NCI-H1417 (cell line): ENCODE measurements at places on chromosomes 6 and 20.

DNA sequence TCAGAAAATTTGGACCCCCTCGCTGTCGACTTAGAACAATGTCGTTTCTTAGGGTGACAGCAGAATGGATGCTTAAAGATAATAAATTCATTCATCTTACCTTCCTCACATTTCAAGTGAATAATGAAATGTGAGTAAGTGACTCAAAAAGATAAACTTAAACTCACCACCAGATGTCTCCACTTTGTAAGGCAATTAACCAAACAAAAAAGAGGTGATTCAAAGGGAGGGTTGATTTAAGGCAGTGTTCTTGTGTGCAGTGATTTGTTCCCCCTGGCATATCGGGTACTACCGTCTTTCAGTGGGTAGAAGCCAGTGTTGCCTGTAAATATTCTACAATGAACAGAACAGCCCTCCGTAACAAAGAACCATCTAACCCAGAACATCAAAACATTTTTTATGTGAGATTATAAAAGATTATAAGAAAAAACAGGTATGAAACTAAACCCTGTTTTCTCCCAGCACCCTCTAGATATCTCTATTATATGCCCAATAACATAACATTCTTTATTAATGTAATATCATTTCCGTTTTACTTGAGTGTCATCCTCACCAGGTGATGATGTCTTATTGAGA, 589.7 kb downstream of the CBLN4 start:
- no peak for DNase-seq

- DNase-seq = no peak
Observed at GRCh38 chr20:34066476-34067090, 45.5 kb downstream of the EIF2S2 start.

DNA sequence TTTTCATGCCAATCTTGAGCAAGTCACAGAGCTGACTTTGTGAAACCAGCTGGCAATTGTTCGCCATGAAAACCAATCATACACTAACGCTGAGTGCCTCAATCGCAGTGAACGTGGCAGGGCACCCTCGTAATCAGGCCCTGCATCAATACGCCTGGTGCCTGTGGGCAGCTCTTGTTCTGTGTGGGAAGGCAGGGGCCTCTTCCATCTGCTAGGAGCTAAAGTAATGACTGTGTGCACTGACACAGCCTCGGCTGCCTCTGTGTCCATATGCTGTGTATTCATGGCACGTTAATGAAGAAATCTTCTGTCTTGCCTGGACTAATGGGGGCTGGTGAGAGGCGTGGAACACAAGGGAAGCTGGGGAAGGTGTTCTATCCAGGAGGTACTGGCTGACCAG, 27.8 kb upstream of the SYNDIG1 start:
- DNase-seq = no peak

DNA sequence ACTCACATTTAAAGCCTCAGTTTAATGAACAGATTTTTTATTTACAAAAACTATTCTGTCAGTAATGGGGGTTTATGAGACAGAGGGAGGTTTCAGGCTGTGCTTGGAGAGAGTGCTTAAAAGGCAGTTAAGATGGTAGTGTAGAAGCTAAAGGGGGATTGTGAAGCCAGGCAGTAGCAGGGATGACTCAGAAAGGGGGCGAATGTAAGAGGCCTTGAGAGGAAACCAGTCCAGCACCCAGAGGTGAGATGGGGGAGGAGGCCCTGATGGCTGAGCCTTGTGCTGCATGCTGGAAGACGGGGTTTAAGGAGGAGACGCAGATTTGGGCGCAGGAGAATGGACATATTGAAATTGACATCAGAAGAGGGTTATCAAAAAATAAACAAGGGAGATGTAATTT, 6.6 kb upstream of the SERPINB9 start:
- no peak for DNase-seq

GRCh38 chr6:17730078-17730704, 23.5 kb upstream of the NUP153 start:
- DNase-seq = no peak

GRCh38 chr6:121201105-121201504, 133.2 kb downstream of the TBC1D32 start:
- no peak for DNase-seq

GRCh38 chr6:38583523-38583922, 56.2 kb downstream of the BTBD9 start:
- no peak for DNase-seq

DNA sequence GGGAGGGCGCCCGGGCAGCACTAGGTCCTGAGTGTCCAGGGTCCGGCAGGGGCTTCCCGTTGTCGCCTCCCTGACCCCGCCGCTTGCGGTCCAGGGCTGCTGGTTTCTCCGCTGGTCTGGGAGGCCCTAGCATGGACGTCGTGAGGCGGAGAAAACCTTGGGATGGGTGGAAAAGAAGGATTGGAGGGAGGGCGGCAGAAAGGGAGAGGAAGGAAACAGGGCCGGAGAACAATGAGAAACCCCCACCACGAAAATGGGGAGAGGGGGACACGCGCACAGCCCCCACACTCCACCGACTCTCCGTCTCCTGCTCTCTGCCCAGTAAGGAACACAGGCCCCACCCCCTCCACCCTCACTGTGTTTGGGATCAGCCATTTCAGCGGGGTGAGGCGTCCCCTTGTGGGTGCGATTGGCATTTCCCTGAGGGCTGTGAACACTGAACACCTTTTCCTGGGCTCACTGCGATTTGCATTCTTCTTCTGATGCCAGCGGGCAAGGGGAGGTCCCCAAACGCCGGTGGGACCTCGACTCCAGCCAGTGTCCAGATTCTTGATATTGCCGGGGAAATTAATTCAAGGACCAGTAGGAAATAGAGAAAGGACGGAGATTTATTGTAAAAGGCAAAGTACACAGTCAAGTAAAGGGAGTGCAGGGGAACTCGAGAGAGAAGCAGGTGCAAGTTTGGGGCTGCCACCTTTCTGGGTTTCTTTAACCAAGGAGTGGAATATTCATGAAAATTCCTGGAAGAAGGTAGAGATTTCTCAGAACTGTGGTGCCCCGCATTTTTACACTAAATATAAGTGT, 3.3 kb upstream of the RAET1G start:
- DNase-seq = peak; percentile 78

GRCh38 chr6:154165478-154165877, 126.4 kb downstream of the OPRM1 start:
- no peak for DNase-seq

- DNase-seq = no peak
Observed at GRCh38 chr6:29696147-29697125, 15.5 kb upstream of the ZFP57 start.
